Right renal pelvis (tissue), 4 donors: ENCODE measurements at places on chromosomes 1 and 21. TPM values are rescaled to one million over a fixed set of nuclear protein-coding genes. Genes with fewer than 3 reads are reported as not detected.

Gene C1orf141
- not detected for polyA plus RNA-seq

Gene CRNN
- polyA plus RNA-seq, result not detected

GRCh38 chr1:236164273-236164672 lies 21.9 kb downstream of the GPR137B start:
- no peak for DNase-seq

DNA sequence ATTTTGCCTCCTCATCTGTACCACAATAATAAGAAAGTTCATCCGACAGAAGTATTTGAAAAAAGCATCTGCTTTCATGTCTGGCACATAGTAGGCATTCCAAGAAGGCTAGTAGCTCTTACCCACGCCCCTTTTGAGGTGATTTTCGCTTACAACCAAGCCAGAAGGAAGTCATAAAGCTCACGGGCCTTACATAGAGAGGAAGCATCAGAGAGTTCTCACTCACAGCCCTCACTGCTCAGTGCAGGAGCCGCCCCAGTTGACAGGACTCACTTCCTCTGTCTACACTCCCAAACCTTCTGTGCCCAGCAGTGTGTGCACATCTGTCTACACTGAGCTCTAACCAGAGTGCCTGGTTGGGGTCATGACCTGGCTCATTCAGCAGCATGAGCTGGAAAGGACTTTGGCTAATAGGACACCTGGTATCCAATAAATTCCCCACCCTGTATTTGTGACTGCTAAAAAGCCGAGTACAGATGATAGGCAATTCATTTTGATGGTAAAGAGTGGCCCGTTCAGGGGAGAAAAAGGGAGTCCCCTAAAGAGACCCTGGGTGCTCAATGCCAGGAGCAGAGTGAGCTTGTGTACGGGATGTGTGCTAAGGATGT lies 36.8 kb upstream of the DUSP10 start:
- no peak for DNase-seq

DNA sequence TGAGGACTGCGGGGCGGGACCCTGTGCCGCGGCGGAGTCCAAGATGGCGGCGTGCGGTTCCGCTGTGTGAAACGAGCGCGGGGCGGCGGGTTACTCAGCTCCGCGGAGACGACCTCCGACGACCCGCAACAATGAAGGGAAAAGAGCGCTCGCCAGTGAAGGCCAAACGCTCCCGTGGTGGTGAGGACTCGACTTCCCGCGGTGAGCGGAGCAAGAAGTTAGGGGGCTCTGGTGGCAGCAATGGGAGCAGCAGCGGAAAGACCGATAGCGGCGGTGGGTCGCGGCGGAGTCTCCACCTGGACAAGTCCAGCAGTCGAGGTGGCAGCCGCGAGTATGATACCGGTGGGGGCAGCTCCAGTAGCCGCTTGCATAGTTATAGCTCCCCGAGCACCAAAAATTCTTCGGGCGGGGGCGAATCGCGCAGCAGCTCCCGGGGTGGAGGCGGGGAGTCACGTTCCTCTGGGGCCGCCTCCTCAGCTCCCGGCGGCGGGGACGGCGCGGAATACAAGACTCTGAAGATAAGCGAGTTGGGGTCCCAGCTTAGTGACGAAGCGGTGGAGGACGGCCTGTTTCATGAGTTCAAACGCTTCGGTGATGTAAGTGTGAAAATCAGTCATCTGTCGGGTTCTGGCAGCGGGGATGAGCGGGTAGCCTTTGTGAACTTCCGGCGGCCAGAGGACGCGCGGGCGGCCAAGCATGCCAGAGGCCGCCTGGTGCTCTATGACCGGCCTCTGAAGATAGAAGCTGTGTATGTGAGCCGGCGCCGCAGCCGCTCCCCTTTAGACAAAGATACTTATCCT lies 430 bp downstream of the RBM15 start:
- DNase-seq, result no peak

- no peak for DNase-seq
Measured at GRCh38 chr1:90671251-90671650, 45.9 kb downstream of the BARHL2 start.

GRCh38 chr1:58848818-58849411 lies 65.1 kb upstream of the JUN start:
- DNase-seq, result no peak

GRCh38 chr1:152110860-152111514 lies 4.3 kb downstream of the TCHH start:
- DNase-seq, result no peak
